Activated T-helper 1 cell treated with anti-CD3 and anti-CD28 coated beads, Interleukin-12 subunit alpha, Interleukin-12 subunit beta, Interleukin-2, Interleukin-4 antibody, amounts not matched to agents 30 ng/mL and 10 ng/mL and 1 ng/mL, durations not matched to agents 14 hours and 24 hours and 36 hours (primary cell): ENCODE measurements at places on chromosomes 5 and 9. TPM values are rescaled to one million over a fixed set of nuclear protein-coding genes. Genes with fewer than 3 reads are reported as not detected.

GRCh38 chr9:83007521-83008300 lies 55.2 kb downstream of the RASEF start:
- no peak overlapping the region for H3K4me3 ChIP-seq
- no peak for DNase-seq
- H3K4me1 ChIP-seq = peaks cover 6% of the 10 kb centered on the region
- H3K27ac ChIP-seq = no peak overlapping the region

GRCh38 chr9:121725008-121725775 lies 73.8 kb downstream of the DAB2IP start:
- no peak overlapping the region for H3K27ac ChIP-seq
- H3K36me3 ChIP-seq = no peaks in the 10 kb centered on the region
- no peaks in the 10 kb centered on the region for H3K4me1 ChIP-seq
- peaks cover 10% of the 10 kb centered on the region for H3K27me3 ChIP-seq
- DNase-seq = no peak
- no peak overlapping the region for H3K4me3 ChIP-seq

DIPK1B gene
- 0.47 and 0.88 TPM in 2 replicates for total RNA-seq

DNA sequence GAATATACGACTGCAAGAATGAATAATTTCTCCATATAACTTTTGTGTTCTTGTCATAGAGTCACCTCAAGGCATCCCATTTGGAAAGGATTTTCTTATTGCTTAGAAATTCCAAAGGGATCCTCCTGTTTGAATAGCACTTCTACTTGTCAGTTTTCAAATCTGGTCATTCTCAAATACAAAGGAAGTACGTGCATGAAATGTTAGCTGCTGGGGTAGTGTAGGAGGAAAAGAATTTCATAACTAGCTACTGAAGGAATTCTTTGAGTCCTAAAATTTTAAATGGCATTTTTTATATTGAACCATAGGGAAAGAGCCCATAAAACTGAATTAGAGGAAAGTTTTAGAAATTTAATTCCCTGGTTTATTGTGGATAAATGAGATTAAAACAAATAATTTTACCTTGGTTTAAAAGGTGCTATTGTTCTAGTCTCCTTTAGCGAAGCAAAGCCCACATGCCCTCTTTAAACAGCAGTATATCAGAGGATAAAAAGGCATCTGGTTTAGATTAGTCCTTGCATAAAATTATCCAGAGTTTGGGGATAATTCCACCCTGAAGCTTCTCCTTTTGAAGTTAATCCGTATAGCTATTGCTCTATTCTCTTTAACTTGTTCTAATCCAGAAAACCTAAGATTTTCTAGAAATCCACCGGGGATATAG lies 2.0 kb upstream of the MPDZ start:
- no peak overlapping the region for H3K4me3 ChIP-seq
- H3K27ac ChIP-seq = no peak overlapping the region
- DNase-seq = no peak
- no peaks in the 10 kb centered on the region for H3K36me3 ChIP-seq
- H3K27me3 ChIP-seq = peaks cover 10% of the 10 kb centered on the region
- H3K4me1 ChIP-seq = no peaks in the 10 kb centered on the region

DNA sequence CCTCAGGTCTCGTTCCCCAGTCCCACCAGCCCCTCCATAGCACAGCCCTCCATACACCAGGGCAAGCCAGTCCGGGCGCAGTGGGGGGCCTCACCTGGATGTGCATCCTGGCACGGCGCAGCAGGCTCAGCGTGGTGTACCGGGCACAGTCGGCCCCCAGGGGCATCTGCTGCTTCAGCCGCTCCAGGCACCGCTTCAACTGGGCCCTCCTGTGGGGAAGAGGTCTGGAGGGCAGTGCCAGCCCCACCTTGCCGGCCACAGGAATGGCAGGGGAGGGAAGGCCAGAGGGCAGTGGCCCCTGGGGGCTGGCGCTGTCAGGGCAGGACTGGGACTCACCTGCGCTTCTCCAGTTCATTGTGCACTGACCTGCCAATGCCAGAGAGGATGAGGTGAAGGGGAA lies 1.4 kb downstream of the MXD3 start:
- no peak for DNase-seq
- no peak overlapping the region for H3K27ac ChIP-seq
- peaks cover 21% of the 10 kb centered on the region for H3K36me3 ChIP-seq
- no peaks in the 10 kb centered on the region for H3K27me3 ChIP-seq
- peak overlapping the region; percentile 89 for H3K4me3 ChIP-seq

DNA sequence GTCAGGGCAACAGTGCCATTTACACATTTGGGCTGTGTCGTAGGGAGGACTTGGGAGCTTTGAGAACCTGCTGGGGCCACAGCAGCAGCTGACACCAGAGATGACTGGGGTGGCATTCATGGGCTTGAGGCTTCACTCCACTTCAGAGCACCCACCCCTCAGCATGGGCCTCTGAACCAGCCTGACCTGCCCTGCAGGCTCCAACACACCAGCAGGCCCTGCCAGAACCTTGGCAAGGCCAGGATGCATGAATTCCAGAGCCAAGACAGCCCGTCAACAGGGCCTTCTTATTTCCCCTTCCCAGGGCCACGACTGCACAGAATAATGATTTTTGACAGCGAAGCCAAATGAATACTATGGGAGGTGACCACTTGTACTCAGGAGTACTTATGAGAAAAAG lies 77.0 kb downstream of the SMIM23 start:
- H3K36me3 ChIP-seq = peaks cover 12% of the 10 kb centered on the region
- no peak overlapping the region for H3K4me3 ChIP-seq
- no peak overlapping the region for H3K27ac ChIP-seq
- no peak for DNase-seq

GRCh38 chr5:64299805-64300204 lies 134.2 kb downstream of the RNF180 start:
- DNase-seq = no peak
- H3K36me3 ChIP-seq = no peaks in the 10 kb centered on the region
- H3K27me3 ChIP-seq = no peaks in the 10 kb centered on the region
- H3K4me3 ChIP-seq = no peak overlapping the region
- no peak overlapping the region for H3K27ac ChIP-seq

PCDHGA3 gene
- 0.10 TPM in 1 of 2 replicates, not detected in the other for total RNA-seq

GRCh38 chr5:174086751-174087150 lies 41.2 kb downstream of the NSG2 start:
- DNase-seq = no peak
- H3K4me3 ChIP-seq = no peak overlapping the region
- H3K36me3 ChIP-seq = no peaks in the 10 kb centered on the region
- no peaks in the 10 kb centered on the region for H3K4me1 ChIP-seq
- no peaks in the 10 kb centered on the region for H3K27me3 ChIP-seq

CXCL14 gene
- not detected in 2 replicates for total RNA-seq

GRCh38 chr5:57804505-57804904 lies 321.9 kb upstream of the ACTBL2 start:
- DNase-seq = no peak
- H3K36me3 ChIP-seq = no peaks in the 10 kb centered on the region
- H3K27ac ChIP-seq = no peak overlapping the region
- no peaks in the 10 kb centered on the region for H3K4me1 ChIP-seq
- no peak overlapping the region for H3K4me3 ChIP-seq

FYB1 gene
- 100 and 107 TPM in 2 replicates for total RNA-seq

SIGMAR1 gene
- total RNA-seq = 128 and 130 TPM in 2 replicates

DNA sequence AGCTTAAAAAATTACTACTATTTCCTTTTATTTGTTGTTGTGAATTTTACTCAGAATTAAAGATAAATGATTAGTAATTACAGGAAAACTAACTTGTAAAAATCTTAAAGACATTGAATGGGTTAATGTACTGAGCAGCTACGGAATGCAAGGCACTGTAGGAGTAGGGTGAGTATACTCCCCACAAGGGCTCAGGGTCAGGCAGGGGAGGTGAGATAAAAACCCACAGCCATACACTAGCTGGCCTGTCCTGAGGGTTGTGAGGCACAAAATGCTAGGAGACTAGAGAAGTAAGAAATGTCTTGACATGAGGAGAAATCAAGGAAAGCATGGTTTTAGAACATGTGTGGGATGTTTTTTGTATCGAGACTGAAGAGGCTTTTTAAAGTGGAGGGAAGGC lies 13.4 kb downstream of the ZBED3 start:
- H3K4me1 ChIP-seq = no peaks in the 10 kb centered on the region
- H3K4me3 ChIP-seq = no peak overlapping the region
- no peak for DNase-seq
- peaks cover 12% of the 10 kb centered on the region for H3K36me3 ChIP-seq
- peaks cover under 1% of the 10 kb centered on the region for H3K27me3 ChIP-seq

DNA sequence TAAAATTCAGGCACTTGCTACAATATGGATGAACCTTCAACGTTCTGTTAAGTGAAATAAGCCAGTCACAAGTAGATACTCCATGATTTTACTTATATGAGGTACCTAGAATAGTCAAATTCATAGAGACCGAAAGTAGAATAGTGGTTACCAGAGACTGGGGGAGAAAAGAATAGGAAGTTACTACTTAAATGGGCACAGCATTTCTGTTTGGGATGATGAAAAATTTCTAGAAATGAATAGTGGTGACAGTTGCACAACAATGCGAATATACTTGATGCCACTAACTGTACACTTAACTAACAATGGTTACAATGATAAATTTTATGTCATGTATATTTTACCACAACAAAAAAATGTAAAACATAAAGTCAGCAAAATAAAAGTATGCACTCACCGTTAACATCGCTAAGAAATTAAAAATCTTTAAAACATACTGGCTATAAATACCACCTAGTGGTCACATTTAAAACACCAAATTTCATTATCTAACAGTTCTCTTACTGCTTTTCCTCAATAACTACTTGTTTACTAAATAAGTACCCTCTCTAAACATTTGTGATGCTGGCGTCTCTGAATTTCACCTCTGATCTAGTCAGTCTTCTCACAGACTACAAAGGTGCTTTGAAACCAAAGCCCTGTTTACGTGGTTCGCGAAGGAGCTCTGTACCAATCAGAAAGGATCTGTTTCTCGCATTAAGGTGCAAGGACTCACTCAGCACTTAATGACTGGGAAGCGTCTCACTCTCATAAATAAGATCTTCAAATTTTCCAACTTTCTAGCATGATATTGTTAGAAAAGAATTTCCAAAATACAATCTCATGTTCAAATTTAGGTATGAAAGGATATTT lies 22.7 kb downstream of the KIF3A start:
- H3K4me1 ChIP-seq = peaks cover 15% of the 10 kb centered on the region
- H3K36me3 ChIP-seq = peaks cover 37% of the 10 kb centered on the region
- no peak for DNase-seq
- peak overlapping the region; percentile 43 for H3K4me3 ChIP-seq
- H3K27me3 ChIP-seq = no peaks in the 10 kb centered on the region

DNA sequence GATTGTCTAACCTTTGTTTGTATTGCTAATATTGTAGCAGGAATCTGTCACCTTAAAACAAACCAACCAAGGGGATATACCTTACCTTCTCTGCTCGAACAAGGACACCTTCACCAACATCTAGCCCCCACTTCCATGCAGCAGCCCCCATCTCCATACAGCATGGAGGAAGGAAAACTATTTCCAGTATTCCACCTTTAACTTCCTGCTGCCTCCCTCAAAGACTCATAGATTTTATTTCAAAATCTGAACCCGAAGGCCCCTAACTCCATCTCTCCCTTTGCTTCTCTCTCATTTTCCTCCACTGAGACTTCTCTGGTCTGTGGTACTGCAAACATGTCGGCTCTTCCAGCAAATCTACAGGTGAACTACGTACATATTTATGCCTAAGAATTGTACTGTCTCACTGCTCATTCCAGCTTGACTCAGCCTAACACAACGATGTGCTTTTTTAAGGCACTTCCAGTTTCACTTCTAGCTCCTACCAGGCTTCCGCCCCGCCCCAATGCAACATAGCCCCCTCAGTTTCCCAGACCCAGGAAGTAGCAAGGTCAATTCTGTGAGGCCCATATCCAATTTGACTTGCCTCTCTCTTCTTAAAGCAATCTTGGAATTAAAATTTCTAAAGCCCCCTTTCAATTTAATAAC lies 70.7 kb upstream of the RNF38 start:
- peak; percentile 54 for DNase-seq
- H3K4me3 ChIP-seq = peak overlapping the region; percentile 80
- H3K4me1 ChIP-seq = peaks cover 29% of the 10 kb centered on the region
- H3K27ac ChIP-seq = peak overlapping the region; percentile 86

- no peaks in the 10 kb centered on the region for H3K36me3 ChIP-seq
- peaks cover 2% of the 10 kb centered on the region for H3K27me3 ChIP-seq
- H3K27ac ChIP-seq = no peak overlapping the region
These were observed 185.5 kb downstream of the SMC2 start for GRCh38 chr9:104279535-104280177.

FBN2 gene
- total RNA-seq = not detected in 2 replicates

GRCh38 chr9:34085581-34086500 lies 37.2 kb upstream of the UBAP2 start:
- no peak overlapping the region for H3K27ac ChIP-seq
- DNase-seq = no peak
- H3K36me3 ChIP-seq = peaks cover 30% of the 10 kb centered on the region
- H3K4me1 ChIP-seq = peaks cover 8% of the 10 kb centered on the region
- no peak overlapping the region for H3K4me3 ChIP-seq

GRCh38 chr5:132501629-132501956 lies 11.0 kb upstream of the IRF1 start:
- H3K27ac ChIP-seq = no peak overlapping the region
- peaks cover 4% of the 10 kb centered on the region for H3K27me3 ChIP-seq
- no peak for DNase-seq
- peaks cover 59% of the 10 kb centered on the region for H3K4me1 ChIP-seq
- H3K4me3 ChIP-seq = no peak overlapping the region

GRCh38 chr5:179829732-179830435 lies 9.2 kb downstream of the SQSTM1 start:
- peaks cover 53% of the 10 kb centered on the region for H3K36me3 ChIP-seq
- H3K4me1 ChIP-seq = peaks cover 12% of the 10 kb centered on the region
- no peak overlapping the region for H3K27ac ChIP-seq
- DNase-seq = no peak
- H3K4me3 ChIP-seq = no peak overlapping the region
- H3K27me3 ChIP-seq = no peaks in the 10 kb centered on the region

GRCh38 chr9:89608641-89609335 lies 4.0 kb downstream of the GADD45G start:
- DNase-seq = no peak
- peaks cover 41% of the 10 kb centered on the region for H3K4me1 ChIP-seq
- no peak overlapping the region for H3K27ac ChIP-seq
- H3K27me3 ChIP-seq = no peaks in the 10 kb centered on the region
- peaks cover 29% of the 10 kb centered on the region for H3K36me3 ChIP-seq

C5orf63 gene
- total RNA-seq = 4.0 and 7.0 TPM in 2 replicates

IFNA13 gene
- not detected in 2 replicates for total RNA-seq

- H3K36me3 ChIP-seq = no peaks in the 10 kb centered on the region
- no peak for DNase-seq
- H3K4me1 ChIP-seq = peaks cover 18% of the 10 kb centered on the region
- H3K27ac ChIP-seq = no peak overlapping the region
- H3K4me3 ChIP-seq = peak overlapping the region; percentile 59
- peaks cover 59% of the 10 kb centered on the region for H3K27me3 ChIP-seq
These were observed 639 bp upstream of the SLC2A8 start for GRCh38 chr9:127396253-127396807.

DNA sequence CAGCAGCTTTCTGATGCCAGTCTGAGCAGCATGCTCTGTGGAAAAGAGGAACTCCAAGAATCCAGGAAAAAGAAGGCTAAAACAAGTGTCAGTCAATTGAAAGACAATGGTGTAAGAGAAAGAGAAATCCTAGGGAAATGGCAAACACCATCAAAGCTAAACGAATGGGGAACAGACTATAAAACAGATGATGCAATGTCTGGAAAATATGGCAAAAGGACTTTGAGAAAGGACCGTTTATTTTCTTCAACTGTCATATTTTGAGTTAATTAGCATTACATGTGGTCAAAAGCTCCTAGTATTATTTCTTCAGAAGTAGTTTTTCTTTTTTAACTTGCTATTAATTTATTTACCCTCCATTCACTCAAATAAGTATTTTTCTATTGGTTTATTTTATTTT lies 465.2 kb downstream of the LRRC70 start:
- no peak overlapping the region for H3K4me3 ChIP-seq
- no peak overlapping the region for H3K27ac ChIP-seq
- H3K27me3 ChIP-seq = no peaks in the 10 kb centered on the region
- H3K36me3 ChIP-seq = no peaks in the 10 kb centered on the region
- DNase-seq = no peak

- no peak overlapping the region for H3K4me3 ChIP-seq
- H3K36me3 ChIP-seq = peaks cover 60% of the 10 kb centered on the region
- DNase-seq = no peak
- no peak overlapping the region for H3K27ac ChIP-seq
These were observed 15.4 kb downstream of the SFXN1 start for GRCh38 chr5:175493726-175494125.
